ENCODE measurements at places on chromosomes 6 and 20.

- no peak for DNase-seq
These were observed 1.7 kb downstream of the CDC25B start for GRCh38 chr20:3797592-3798372.

GRCh38 chr6:33118525-33119123 is 42.8 kb downstream of the HLA-DPB1 start:
- no peak for DNase-seq

GRCh38 chr6:71040043-71040442 is 83.2 kb upstream of the B3GAT2 start:
- DNase-seq: no peak

- DNase-seq: no peak
These were observed 8.3 kb downstream of the KIF3B start for GRCh38 chr20:32285621-32286371.

GRCh38 chr6:56540232-56541029 is 102.3 kb downstream of the DST start:
- DNase-seq: no peak

GRCh38 chr6:2497922-2498623 is 252.6 kb downstream of the MYLK4 start:
- DNase-seq: peak; percentile 93

- no peak for DNase-seq
These were observed 6.7 kb downstream of the DTNBP1 start for GRCh38 chr6:15656145-15656544.

DNA sequence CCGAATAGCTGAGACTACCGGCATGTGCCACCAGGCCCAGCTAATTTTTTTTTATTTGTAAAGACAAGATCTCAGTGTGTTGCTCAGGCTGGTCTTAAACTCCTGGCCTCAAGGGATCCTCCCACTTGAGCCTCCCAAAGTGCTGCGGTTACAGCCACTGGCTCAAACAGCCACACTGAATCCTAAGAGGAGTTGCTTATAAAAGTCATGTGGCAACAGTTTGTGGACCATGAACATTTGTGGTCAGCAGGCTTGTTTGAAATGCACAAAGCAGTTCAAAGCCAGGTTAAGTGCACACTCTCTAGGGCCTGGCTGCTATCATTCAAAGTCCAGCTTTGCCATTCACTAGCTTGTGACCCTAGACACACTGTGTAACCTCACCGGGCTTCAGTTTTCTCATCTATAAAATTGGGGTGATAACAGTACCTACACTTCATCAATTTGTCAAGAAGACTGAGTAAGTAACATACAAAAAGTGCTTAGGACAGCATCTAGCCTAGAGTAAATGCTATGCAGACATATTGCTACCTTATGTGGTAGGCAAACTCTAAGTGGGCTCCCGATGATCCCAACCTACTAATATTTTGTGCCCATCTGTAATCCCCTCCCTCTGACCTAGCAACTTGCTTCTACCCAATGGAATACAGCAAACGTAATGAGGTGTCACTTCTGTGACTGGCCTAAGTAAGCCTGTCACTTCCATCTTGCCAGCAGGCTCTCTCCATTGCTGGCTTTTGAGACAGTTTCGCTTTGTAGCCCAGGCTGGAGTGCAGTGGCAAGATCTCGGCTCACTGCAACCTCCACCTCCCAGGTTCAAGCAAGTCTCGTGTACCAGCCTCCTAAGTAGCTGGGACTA is 122.9 kb downstream of the ZMYND8 start:
- DNase-seq: no peak

DNA sequence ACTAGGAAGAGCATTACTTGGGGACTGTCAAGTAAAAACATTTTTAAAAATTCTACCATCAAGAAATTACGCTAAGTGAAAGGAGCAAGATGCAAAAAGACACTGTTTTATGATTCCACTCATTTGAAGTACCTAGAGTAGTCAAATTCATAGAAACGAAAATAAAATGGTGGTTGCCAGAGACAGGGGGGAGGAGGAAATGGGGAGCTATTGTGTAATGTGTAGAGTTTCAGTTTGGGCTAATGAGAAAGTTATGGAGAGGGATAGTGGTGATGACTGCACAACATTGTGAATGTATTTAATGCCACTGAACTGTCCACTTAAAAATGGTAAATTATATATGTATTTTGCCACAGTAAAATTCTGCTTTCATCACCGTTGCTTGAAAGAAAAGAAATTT is 83.8 kb downstream of the UST start:
- no peak for DNase-seq

DNA sequence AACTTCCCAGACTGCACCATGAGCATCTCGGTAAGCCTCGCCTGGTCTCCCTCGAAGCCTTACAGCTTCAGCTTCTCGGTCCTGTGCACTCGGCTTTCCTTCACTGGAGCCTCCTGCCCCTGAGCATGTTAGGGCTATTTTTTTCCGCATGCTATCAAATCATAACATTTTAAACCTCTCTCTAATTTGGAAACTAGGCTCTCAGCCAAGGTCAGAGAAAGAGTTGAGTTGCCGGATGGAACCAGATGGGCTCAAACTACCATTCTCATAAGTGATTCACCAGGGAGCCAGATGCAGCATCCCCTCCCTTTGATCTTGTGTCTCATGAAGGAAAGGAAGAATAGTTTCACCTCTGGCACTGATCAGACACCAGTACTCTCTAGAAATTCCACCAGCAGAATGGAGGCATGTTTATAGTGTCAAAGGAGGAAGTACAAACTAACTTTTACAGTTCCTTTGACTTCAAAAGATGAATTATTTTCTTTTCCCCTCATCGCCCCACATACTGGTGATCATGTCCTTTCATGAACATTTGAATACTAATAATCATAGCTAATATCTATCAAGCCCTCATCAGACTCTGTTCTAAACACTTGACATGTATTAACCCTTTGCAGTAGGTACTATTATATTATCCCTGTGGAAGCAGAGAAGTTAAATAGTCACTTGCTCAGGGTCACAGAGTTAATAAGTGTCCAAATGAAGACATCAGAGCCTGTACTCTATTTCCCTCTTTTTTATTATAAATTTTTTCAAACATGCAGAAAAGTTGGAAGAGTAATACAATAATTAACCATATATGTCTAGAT is 46.7 kb downstream of the MAP1LC3A start:
- DNase-seq: no peak

GRCh38 chr20:59774921-59775686 is 158.3 kb downstream of the SYCP2 start:
- no peak for DNase-seq

GRCh38 chr6:152008779-152009178 is 201.3 kb downstream of the ESR1 start:
- DNase-seq: no peak

- no peak for DNase-seq
These were observed 40.5 kb upstream of the VEGFA start for GRCh38 chr6:43729537-43729936.

DNA sequence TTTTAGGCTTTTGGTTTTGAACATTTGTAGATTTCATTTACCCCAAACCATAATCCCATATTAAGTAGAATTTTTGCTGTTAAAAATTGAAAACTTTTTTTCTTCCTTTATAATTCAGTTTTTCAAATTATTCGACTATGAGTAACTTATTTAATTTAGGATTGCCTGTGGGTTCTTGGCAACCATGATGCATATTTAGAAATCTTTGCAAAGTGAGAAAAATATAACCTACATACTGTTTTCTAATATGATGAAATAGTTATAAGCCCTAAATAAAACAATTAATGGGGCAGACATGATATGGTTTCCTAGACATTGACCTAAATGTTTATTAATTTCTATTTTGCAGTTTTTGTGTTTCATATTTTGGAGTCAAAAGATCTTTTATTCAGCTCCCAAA is 23.6 kb downstream of the NEDD9 start:
- DNase-seq: no peak

DNA sequence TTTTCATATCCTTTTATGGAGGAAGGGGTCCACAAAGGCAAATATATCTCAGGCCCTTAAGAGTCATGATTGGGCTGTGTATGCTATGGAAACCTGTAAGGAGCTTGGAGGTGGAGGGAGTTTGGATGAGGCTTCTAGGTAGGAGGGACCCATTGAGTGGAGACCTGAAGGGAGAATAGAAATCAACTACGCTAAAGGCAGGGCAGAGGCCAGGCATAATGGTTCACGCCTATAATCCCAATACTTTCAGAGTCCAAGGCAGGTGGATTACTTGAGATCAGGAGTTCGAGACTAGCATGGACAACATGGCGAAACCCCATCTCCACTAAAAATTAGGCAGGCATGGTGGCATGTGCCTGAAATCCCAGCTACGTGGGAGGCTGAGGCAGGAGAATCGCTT is 34.4 kb upstream of the ZNF217 start:
- DNase-seq: no peak

GRCh38 chr20:21031666-21032065 is 74.5 kb downstream of the LINC00237 start:
- no peak for DNase-seq

GRCh38 chr20:21395051-21395665 is 2.2 kb downstream of the NKX2-4 start:
- no peak for DNase-seq

- DNase-seq: no peak
These were observed 108.8 kb upstream of the JARID2 start for GRCh38 chr6:15137086-15137485.

GRCh38 chr6:160462551-160463109 is 114.5 kb downstream of the SLC22A3 start:
- DNase-seq: no peak

DNA sequence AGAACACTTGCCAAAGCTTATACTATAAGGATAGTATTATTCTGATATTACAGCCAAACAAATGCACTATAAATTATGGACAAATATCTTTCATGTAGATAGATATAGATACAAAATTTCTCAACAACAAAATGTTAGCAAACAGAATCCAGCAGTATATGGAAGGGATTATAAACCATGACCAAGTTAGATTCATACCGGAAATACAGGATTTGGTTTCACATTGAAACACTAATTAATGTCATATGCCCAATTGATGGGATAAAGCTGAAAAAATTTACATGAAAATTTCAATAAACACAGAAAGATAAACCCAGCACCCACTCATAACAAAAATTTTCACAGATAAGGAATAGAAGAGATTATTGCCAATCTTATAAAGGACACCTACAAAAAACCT is 770.3 kb upstream of the SLC35B3 start:
- DNase-seq: no peak

GRCh38 chr6:71499667-71500066 is 211.1 kb downstream of the OGFRL1 start:
- no peak for DNase-seq

DNA sequence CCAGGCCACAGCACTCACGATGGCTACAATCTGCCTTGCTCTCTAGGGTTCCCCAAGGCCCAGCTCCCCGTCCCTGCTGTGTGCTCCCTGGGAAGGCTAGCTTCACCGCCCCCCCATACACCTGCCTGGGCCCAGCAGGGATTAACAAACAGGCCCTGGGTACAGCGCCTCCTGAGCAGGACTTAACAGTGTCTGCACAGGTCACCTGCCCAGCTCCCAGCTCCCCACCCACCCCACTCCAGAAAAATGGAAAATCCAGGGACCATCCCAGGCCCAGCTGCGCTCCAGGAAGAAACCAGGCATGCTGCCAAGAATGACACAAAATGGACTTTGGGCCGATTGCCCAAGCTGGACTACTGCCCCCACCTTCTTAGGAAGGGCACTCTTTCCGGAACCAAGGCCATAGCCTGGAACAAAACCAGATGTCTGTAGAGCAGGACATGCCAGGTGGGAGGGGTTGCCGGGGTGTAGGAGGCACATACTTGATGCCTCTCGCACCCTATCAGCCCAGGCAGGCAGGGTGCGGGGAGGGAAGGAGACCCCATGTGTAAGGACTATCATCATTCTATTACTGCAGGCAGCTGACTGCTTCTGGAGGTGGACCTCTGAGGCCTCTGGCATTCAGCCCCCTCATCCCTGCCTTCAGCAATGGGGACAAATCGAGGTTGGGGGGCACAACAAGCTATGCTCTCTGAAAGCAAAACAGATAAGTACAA is 104.9 kb downstream of the SNX5 start:
- no peak for DNase-seq

DNA sequence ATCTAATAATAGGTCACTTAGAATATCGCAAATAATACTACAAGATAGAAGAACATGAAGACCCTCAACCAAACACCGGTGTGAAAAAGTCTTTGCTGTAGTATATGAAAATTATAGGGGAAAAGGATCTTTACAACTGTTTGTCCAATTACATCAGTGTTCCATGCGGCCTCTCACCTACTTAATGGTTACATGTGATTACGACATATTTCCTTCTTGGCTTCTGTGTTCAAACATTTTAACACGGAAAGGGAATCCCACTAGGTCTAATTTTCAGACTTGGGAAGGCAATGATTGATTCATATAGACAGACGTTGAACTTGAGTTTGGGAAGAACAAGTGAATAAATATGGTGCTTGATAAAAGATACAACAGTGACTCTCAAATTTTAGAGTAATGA is 273.4 kb downstream of the KIF16B start:
- DNase-seq: no peak

DNA sequence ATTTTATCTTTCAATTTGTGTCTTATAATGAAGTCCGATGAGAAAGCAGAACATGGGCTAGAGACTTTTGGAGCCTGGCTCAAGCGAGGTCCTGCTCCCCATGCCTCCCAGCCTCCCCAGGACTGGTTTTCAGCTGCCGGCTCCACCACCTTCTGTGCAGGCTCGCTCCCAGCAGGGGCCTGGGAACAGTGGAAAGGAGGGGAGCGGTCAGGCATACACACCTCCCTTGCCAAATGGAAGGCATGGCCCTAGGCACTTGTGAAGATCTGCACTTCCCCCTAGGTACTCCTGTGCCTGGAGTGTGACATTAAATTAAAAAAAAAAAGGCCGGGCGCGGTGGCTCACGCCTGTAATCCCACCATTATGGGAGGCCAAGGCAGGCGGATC is 4.7 kb upstream of the MOG start:
- DNase-seq: no peak

DNA sequence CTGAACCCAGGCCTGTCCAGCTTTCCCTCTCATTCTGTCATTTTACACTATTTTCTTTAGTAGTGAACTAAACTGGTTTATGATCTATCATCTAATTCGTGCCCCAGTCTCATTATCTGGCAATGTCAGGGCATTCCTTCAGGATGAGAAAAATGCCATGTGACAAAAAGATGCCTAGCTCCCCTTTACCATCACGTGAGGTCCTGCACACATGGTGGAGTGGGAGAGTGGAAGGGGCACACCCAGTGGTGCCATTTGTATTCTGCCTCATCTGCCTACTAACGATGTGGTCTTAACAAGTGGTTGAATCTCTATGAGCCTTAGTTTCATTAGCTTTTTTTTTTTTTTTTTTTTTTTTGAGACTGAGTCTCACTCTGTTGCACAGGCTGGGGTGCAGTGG is 41.2 kb downstream of the CDC5L start:
- no peak for DNase-seq

GRCh38 chr6:97925504-97925903 is 642.5 kb upstream of the MMS22L start:
- DNase-seq: no peak
